HS-27A (cell line): ENCODE measurements at places on chromosomes 5 and 9.

- DNase-seq, result no peak
These were observed 88.1 kb downstream of the KDM4C start for GRCh38 chr9:6845880-6846279.

- no peak for DNase-seq
These were observed 142.5 kb upstream of the LRRTM2 start for GRCh38 chr5:139017624-139018023.

- DNase-seq, result no peak
These were observed 112.2 kb downstream of the ZNF608 start for GRCh38 chr5:124634228-124634739.

DNA sequence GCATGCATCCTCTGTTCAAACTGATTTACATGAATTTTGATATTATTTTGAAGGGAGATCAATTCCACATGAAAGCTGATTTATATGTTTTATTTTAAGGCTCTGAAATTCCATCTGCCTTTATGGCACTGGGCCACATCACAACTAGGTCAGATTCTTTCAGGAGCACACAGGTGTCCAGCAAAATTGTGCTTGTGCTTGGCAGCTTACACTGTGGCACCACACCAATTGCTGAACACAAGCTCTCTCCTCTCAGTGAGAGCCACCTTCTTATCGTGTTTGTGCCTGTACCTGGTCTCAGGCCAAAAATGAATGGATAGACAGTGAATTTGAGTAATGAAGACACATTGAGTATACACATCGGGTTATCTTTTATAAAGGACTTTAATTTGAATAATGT, 200.4 kb downstream of the CDH10 start:
- DNase-seq, result no peak

DNA sequence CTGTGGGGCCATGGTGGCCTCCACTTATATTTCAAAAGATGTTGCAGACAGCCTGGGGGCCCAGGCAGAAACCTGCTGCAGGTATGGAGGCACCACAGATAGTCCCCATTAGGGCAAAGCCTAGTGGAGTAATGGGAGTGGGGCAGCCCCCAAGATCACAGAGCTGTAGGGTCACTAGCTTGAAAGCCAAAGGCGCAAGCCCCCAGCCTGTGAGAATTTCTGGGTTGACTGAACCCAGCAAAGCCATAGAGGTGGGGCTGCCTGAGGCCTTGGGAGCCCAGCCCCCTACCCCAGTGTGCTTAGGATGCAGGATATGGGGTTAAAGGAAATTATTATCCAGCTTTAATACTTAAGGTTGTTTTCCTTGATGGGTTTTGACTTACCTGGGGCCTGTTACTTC, 165.3 kb upstream of the FBN2 start:
- DNase-seq, result no peak

DNA sequence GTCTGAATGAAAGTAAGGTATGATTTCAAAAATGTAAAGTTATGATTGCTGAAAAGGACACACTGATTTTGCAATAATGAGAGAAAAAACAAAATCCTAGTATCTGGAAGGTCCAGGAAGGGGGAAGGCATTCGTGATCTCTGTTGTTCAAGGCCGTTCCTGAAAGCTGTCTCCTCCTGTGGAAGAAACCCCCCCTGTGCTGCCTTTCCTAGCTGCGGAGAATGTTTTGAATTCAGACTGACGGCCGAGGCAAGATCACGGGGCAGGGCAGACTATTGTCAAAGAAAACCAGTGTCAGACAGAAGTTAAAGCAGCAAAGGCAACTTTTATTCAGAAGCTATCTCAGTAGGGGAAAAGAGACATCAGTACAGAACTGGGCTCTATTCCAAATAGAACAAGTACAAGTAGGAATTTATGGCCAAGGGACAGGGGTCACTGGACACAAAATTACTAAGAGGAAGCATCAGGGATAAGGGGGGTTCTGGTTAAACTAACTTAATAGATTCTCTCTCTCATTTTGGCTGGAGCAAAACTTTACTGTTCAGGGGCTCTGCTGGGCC, 61.9 kb upstream of the IGFBPL1 start:
- DNase-seq, result no peak

DNA sequence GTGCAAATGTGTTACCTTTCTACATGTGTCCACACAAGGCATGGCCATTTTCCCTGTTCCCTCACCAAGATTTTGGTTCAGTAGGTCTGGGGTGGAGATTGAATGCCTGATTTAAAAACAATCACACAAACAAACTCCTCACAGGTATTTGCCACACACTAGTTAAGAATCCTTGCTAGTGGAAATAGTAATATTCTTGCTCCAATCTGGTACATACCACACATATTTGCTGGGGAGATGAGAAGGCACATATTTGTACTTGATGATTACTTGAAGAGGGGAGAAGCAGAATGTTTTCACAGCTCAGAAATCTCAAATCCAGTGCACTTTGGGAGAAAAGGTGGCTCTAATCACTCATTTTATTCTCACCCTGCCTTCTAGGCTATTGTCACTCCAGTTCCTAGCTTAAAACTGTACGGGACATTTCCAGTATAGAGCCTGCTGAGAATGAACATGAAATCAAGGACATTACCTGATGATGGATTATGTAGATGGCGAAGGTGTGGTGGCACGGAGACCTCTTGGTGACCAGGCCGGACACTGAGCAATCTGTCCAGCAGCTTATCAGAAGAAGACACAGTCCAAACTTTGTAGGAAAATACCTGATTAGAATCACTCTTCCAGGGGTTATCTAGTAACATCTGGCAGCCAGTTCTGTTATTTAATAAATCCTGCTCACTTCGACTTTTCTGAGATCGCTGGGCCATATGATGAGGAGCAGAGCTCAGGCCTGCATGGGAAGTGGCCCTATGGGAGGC, 116.1 kb upstream of the IL6ST start:
- no peak for DNase-seq

DNA sequence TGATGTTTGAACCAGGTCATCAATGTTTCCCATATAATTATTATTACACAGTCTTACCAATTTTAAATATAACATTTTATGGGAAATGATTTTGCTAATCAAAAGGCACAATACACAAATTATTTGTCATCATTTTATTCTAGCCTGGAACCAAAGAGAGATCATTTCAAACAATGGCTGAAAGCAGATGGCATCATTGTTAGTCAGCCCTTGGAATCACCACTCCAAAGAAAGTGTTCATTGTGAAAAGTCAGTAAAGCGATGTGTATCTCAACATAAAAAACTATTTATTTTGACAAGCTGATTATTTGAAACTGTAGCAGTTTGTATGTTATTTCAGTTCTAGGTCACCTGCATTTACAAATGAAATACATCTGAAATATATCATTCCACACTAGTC, 1068.7 kb downstream of the CDH12 start:
- no peak for DNase-seq

GRCh38 chr5:17860660-17861315, 226.5 kb downstream of the TAF11L14 start:
- peak; percentile 49 for DNase-seq

DNA sequence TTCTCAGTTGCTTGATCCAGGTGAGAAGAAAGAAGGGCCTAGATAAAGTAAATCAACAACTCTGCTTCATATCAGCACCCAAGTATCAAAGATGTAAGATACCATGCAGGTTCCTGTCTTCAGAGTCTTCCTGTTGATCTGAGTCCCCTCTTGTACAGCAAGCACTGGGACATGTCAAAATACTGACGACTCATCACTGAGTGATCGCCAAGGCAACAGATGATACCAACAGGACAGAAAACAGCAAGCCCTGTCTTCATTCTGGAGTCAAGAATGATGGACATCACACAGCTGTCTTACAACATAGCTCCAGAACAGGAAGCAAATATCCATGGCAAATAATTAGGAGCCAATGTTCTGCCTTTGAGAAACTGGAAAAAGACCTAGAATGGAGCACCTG, 83.7 kb downstream of the TARS1 start:
- no peak for DNase-seq

GRCh38 chr5:129110742-129111141, 16.2 kb downstream of the ISOC1 start:
- no peak for DNase-seq

- no peak for DNase-seq
These were observed 147.3 kb downstream of the CACNA1B start for GRCh38 chr9:138024831-138025291.
